ENCODE measurements at places on chromosomes 16 and 17.

DNA sequence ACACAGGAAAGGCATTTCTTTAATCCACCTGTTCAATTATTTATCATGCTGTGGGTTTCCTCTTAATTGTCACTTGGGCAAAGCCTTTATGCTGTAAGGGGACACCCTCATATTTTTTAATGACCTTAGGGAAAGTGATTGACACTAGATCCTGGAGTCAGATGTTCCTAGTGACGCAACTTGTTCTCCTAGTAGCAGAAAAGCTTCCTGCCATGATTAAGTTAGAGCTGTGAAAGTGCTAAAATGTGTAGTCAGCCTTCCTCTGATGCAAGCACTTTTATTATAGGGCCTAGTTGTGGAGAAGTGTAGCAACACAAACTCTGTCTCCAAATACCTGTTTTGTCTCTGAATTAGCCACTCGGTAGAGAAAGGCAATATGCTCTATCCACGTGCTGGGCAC is 12.3 kb downstream of the TMEM100 start:
- no peak for DNase-seq

GRCh38 chr16:12417030-12417814 is 386.5 kb downstream of the CPPED1 start:
- no peak for DNase-seq

- no peak for DNase-seq
Measured at GRCh38 chr17:45973099-45973780, 25.8 kb upstream of the STH start.

DNA sequence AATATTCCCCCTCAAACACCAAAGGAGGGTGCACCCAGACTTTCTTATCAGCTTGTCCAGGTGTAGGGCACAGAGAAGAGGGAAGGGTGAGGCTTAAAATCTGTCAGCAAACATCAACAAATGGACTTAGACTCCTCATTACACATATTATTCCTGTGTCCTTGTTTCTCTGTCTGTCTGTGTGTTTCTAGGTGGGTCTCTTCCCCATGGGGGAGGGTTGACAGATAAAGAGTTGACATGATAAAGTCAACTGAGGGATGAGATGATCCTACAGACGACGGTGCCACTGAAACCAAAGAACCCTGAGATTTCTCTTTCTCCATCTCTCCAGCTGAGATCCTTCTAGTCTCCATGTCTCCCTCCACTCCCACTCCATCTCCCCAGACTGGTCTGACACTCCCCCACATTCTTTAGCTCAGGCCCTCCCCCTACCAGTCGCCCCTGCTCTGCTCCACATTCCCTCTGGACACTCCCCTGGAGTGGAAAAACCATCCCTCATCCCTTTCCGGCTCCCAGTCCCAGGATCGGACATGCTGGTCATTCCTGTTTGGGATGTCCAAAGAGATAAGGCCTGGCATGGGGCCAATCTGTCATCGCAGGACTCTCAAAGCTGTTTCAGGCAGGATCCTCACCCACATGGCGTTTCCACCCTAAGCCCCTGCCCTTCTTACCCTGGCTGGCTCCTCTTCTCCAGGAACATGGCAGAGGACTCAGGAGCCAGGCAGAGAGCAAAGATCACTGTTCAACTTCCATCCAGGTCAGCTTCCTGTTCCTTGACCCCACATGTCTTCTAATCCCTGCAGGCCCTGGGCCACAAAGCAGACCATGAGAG is 2.9 kb upstream of the ITGA3 start:
- no peak for DNase-seq

- DNase-seq: no peak
Measured at GRCh38 chr16:69286941-69287713, 24.0 kb upstream of the VPS4A start.

DNA sequence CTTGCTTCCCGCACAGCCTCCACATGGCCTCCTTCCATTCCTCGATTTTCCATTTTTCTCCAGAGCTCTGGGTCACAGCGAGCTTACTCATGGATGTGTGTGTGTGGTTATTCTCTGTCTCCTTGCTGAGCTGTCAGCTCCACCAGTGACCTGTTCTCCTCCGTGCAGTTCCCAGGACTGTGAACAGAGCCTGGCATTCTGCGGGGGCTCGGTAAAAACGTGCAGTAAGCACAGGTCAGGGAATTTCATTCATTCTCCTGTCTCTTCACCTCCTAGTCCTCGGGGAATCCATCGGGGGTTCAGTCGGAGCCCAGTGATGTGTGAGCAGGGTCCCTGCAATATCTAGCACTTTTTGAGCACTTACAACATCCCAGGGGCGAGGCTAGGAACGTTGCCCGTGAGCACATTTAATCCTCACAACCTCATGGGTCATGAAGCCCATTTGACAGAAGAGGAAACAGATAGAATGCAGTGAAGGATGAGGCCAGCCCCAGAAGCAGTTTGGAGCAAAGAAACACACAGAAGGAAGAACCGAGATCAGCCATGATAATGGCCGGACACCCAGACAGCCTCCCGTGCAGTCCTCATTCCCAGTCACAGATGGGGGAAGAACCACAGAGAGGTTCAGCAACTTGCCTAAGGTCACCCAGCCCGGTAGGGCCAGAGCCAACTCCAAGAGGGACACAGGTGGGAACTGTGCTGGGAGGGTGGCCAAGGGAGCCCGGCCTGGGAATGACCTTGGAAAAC is 183.2 kb upstream of the GSE1 start:
- DNase-seq: no peak

- no peak for DNase-seq
Measured at GRCh38 chr17:39632153-39632941, 4.6 kb upstream of the STARD3 start.

- DNase-seq: no peak
Measured at GRCh38 chr17:67624886-67625656, 92.7 kb upstream of the NOL11 start.

DNA sequence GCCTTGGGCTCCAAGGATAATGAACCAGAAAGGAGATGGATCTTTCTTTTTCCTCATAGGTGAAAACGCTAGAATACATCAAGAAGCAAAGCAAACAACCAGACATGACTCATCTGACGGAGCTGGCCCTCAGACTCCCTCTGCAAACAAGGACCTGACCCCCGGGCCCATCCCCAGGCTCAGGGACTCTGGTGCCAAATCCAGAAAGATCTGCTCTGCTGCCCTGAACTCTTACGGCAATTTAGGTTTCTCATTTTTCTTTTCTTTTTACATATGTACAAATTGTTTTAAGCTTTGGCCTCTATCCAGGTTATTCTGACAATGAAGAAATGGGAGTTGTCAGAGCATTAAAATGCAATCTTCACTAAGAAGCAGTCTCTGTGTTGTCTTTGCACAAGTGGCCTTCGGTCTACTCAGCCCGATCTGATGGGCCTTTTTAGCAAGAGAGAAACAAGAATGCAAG is 17.7 kb downstream of the KNOP1 start:
- no peak for DNase-seq

GRCh38 chr17:58899191-58899590 is 143.5 kb downstream of the PPM1E start:
- no peak for DNase-seq

- no peak for DNase-seq
Measured at GRCh38 chr17:10875984-10876555, 38.2 kb upstream of the PIRT start.

- no peak for DNase-seq
Measured at GRCh38 chr17:66135896-66136295, 56.0 kb downstream of the CEP112 start.

DNA sequence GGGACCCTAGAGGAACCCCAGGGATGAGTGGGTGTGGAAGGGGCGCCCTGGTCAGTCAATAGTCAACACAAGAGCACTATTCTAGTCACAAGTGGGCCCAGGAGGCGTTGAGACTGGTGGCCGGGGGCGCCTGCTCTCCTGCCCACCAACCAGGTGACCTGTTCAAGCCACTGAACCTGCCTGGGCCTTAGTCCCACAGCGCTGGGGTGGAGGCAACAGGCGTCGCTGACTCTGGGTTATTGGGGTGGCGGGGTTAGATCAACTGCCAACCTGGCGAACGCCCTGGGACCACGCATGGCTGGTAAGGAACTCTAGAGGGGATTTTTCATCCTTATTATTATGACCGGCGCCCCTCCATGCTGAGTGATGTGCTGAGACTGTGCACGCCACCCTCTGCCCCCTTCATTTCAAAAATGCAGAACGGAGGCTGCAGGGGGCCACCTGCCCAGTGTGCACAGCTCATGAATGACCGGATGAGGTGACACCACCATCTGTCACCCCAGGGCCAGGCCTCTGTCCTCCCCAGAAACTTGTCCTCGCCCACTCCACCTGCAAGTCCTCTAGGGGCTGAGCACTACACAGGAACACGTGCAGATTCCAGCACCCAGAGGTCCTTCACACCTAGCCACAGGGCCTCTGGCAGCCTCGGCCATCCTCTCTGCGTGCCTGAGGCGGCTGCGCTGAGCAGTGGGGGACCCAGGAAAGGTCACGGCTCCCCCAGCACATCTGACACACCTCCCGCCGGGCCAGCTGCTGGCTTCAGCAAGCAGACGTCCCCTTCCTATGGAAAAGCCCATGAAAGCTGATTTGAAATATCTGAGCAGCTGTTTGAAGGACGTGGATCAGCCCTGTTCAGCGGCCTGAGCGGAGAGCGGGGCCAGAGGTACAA is 51.6 kb upstream of the DNAH17 start:
- DNase-seq: no peak

GRCh38 chr17:62787366-62787765 is 20.7 kb downstream of the MARCHF10 start:
- DNase-seq: no peak

- DNase-seq: no peak
Measured at GRCh38 chr16:1374418-1375297, 22.9 kb downstream of the GNPTG start.

DNA sequence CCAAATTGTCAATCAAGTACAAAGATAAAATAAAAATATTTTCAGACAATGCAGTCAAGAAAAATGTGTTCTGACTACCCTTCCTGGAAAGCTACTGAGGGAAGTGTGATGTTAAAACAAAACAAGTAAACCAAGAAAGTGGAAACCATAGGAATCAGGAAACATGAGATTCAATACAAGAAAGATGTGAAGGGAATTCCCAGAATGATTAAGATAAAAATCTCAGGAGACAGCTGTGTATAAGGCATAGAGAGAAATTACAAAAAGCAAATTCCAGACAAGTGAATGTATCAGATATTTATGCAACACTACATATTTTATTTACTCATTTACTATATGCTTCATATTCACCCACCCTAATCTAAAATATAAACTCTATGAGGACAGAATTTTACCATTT is 32.2 kb downstream of the TRIM37 start:
- no peak for DNase-seq

DNA sequence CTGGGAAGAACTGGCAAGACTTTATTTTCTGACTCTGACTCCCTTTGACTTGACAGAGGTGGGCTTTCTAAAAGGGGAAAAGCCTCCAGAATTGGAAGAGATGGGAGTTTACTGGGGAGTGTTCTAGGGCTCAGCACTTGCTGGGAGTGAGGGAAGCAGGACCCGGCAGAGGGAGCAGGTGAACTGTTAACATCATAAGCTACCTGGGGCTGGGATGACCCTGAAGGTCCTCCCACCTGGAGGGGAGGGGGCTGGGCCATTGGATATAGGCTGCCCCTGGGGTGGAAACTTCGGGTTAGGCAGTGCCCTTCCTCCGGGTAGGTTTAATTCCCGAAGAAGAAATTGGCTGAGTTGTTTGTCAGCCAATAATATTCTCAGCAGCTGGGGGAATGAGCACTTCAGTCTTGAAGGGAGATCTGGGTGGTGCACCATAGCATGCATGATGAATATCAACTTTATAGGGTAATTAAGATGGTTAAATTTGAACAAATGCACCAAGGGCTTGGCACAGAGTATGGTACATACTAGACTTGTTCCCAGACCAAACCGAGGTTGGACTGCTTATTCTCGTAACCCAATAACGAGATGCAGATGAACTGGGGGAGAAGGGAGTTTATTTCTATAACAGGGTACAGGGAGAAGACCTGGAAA is 337.0 kb downstream of the HAPSTR1 start:
- DNase-seq: no peak

DNA sequence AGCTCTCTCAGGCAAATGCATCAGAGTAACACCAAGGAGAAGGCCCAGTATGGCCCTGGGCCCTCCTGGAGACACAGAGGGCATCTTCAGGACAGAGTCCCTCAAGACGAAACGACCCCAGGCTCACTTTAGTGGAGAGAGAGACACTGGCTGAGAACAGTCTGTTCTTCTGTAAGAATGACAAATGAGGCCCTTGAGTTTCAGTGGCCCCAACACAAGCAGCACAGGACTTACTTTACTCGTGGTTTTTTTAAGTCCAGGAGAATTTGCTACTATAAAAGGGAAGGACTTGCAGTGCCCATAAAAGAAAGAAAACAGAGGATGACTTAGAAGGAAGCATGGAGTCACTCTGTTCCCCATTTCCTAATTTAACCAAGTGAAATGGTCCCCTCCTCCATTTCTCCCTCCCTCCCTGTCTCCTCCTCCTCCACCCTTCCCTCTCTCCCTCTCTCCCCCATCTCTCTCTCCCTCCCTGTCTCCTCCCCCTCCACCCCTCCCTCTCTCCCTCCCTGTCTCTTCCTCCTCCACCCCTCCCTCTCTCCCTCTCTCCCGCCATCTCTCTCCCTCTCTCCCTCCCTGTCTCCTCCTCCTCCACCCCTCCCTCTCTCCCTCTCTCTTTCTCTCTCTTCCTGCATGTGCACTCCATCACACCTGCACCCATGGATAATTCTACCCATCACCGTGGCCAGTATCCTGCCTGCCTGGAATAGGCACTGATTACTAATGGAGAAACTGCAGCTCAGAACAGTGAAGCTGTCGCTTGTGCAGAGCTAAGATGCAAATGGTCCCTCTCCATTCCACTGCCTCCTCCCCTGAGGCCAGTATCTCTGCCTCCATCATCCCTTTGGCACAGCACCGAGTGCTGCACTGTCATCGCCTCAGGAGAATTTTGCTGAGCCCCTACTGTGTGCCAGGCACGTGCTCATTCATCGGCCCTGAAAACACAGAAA is 47.3 kb upstream of the RBFOX3 start:
- DNase-seq: no peak

DNA sequence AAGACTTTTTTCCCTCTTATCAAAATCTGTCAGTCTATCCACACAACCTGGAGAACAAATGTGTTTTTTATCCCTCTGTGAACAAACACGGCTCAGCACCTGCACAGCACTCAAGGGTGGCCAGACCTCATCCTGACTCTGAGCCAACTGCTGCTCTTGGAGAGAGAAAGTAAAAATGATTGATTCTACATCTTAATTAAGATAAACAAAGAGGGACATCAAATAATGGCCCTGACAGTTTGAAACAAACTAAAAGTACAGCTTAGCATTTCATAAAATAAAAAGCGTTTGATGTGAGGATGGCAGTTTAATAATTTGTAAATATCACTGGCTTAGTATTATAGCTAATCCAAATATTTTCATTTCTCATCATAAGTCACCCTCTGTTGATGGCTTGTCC is 106.2 kb downstream of the SNX11 start:
- no peak for DNase-seq

Data from T-helper 2 cell (primary cell).